ENCODE measurements at places on chromosomes 16 and 17.

DNA sequence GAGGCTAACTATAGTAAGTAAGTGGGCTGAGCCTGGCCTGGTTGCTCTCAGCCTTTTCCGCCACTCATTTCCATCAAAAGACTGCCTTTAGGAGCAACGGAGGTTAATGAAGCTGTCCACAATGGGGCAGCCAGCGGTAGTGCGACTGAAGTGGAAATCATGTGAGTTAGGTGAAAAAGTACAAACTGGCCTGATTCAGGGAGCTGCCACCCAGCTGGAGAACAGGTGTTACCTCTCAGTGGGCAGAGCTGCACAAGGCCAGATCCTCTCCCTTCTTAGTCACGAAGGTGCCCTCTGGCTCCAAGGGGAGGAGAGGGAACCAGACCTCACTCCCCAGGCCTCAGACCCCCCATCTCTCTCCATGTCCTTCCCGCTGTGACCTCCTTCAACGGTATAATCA, 34.4 kb upstream of the CDRT4 start:
- DNase-seq: no peak

GRCh38 chr17:59373882-59374495, 42.5 kb downstream of the YPEL2 start:
- no peak for DNase-seq

GRCh38 chr17:82257473-82257872, 16.0 kb downstream of the CSNK1D start:
- DNase-seq: no peak

DNA sequence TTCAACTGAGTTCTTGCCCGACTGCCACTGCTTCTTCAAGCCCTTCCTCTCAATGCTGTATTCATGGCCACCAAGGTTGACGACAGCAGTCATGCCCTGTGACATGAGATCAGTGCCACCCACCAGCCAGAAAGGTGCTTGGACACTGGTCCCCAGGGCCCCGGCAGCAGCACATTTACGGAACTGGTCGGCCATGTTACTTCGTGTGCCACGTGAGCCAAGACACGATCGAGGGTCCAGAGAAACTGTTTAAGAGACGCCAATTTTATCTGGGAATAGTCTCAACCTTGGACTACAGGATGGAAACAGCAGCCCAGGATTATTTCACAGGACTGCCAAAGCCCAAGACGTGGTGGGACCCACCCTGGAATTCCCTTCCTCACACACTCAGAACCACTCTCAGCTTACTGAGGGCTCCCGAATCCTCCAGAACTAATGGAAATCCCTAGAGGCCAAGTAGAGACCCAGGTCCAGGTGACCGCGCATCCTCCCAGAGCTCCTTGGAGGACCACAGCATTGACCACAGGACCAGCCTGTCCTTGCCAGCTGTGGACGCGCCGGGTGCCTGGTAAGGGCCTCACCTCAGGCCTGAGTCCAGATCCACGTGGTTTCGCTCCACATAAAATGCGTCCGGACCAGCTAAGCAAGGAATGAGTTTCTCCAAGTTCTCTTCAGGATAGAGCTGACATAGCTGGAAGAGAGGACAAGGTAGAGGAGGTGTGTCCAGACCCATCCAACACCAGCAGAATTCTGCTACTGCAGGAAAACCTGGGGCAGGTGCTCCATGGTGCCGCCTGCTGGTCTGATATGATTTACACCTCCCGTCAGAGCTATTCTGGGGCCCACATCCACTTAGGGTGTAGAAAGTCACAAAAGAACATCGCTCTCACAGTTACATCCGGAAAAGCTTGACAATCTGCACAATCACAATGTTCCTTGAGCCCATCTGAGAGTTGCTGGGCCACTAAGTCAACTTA, 28.2 kb downstream of the MAP1LC3B start:
- no peak for DNase-seq
